ENCODE measurements at places on chromosomes 12 and 14.

DNA sequence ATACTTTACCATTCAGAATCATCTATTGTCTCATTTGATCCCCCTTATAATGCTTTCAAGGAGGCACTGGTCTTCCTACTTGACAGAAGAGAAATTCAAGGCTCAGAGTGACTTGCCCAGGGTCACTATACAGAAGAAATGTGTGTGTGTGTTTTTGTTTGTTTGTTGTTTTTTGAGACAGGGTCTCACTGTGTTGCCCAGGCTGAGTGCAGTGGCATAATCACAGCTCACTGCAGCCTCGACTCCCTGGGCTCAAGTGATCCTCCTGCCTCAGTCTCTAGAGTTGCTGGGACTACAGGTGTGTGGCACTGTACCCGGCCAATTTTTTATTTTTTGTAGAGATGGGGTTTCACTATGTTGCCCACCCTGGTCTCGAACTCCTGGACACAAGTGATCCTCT is 22.9 kb downstream of the IRF2BPL start:
- no peak for DNase-seq

DNA sequence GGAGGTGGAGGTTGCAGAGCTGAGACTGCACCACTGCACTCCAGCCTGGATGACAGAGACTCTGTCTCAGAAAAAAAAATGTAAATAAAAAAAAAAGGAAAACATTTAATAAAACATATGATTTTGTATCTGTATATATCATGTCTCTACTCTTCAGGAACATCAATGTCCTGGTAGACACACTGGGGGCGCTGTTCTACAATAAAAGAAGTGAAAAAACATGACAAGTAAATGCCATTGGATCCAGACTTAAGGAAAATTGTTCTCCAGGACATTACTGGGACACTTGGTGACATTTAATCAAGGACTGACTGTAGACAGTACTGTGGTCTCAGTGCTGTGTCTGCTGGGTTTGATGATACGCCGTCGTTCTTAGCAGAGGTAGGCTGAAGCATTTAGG is 15.5 kb upstream of the KLC1 start:
- DNase-seq, result no peak

- no peak for DNase-seq
Observed at GRCh38 chr12:53071591-53072551, 7.3 kb downstream of the SPRYD3 start.

DNA sequence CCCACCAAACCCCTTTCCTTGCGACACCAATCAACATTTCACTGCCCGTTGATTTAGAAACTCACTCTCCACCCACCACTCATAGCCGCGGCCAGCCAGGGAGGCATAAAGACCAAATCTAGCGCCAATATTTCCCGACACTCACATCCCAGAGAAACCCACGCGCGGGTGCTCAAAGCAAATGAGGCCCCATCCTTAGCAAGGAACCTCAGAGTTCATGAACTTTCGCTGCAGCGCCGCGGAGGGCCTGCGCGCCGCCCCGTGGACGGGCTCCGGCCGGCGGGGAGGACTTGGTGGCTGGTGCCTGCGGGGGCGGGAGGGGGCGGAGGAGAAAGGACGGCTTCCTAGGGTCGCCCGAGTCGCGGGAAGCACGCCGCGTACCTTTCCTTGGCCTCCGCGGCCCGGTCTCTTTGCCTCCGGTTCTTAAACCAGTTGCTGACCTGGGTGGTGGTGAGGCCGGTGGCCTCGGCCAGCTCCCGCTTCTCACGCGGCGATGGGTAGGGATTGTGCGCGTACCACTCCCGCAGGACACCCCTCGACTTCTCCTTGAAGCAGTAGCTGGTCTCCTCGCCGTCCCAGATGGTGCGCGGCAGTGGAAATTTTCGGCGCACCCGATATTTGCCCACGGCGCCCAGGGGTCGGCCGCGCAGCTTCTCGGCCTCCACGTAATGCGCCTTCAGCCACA is 886 bp downstream of the SIX1 start:
- DNase-seq, result no peak

DNA sequence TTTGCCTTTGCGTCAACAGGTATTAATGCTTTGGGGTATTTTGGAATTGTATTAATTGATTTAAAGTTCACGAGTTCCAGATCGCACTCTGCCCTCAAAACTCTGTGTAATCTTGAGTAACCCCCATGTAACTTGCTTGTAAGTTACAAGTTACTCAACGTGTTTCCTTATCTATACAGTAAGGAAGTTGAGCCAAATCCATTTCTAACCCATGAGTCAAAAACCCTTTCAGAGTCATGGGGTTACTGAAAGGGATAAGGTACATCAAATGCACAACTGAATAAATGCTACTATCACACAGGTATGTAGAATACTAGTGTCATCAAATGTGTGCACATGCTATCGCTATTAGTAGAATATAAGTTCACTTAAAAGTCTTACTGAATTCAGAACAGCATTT is 28.6 kb upstream of the ADAMTS20 start:
- no peak for DNase-seq

- DNase-seq, result no peak
Observed at GRCh38 chr14:71142375-71143038, 235.2 kb downstream of the PCNX1 start.

DNA sequence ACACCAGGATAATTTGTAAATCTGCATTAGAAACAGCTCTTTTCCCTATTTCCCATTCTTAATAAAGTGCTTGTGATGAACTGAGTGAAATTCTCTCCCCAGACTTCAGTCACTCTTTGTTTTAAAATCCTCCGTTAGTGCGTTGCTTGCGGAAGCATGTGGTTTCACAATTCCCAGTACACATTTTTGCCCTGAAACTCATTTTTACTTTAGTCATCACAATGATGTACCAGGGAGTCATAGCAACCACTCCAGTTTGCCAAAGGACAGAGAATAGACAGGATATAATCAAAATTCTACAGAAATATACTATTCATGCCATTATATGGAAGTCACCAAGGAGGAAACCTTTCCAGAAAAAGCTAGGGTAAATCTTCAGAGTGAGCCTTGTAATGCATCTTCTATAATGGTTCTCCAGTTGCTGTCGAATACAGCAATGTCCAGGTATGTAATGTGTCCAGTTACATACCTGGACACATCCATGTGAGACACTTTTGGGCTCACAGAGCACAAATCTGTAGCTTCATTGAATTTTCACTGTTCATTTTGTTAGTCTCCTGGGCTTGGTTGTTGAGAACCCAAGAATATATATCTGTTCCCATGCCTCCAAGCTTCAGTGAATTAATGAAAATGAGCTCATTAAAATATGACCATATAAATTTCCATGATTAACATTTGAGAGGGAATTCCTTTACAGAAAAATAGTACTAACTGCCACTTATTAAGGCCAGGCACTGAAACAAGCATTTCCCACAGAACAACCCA is 57.8 kb downstream of the GPR135 start:
- no peak for DNase-seq
